ENCODE measurements at places on chromosomes 2 and 18. TPM values are rescaled to one million over a fixed set of nuclear protein-coding genes. Genes with fewer than 3 reads are reported as not detected.

IHH gene
- total RNA-seq: not detected

CTAGE1 gene
- total RNA-seq: not detected

COLEC11 gene
- total RNA-seq: 0.09 TPM

PLCL1 gene
- total RNA-seq: 12.4 TPM

RAX gene
- not detected for total RNA-seq

DPYSL5 gene
- total RNA-seq: not detected

QPCT gene
- total RNA-seq: 1.7 TPM

NEU4 gene
- not detected for total RNA-seq

FAM110C gene
- total RNA-seq: not detected

GRCh38 chr2:167692191-167692590 is 555.2 kb downstream of the STK39 start:
- DNase-seq: no peak

DNA sequence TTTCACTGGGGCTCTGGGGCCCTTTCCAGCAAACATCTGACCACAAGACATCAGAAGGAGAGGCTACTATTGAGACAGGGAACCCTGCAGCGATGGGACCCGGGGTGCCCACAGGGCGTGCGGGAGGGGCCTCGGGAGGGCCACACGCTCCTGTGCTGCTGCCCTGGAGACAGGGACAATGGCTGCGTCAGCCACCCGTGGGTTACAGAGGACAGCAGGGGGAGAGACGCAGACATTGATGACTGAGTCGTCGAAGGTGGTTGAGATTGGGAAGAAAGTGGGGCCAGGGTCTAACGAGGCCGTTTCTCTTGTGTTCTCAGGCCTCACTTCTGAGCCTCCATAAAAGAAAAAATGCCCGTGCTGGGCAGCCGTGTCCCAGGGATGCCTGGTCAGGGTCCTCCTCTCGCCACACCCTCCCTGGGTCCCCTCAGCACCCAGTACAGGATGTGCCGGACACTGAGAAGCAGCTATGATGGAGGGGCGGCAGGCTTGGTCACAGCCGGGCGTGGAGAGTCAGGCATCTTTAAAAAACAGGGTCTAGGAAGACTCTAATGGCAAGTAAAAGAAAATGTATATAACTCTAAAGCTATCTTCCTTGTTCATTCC is 73.9 kb downstream of the NDUFA10 start:
- DNase-seq: no peak

- DNase-seq: no peak
Observed at GRCh38 chr2:201983174-201983573, 50.5 kb upstream of the FZD7 start.

- peak; percentile 96 for DNase-seq
Observed at GRCh38 chr2:101766871-101767739, 69.6 kb downstream of the MAP4K4 start.

- DNase-seq: no peak
Observed at GRCh38 chr2:150676747-150677383, 189.4 kb upstream of the RND3 start.

GRCh38 chr2:174341293-174341994 is 6.7 kb downstream of the SP9 start:
- peak; percentile 79 for DNase-seq

- DNase-seq: no peak
Observed at GRCh38 chr2:157376041-157376440, 50.4 kb upstream of the ERMN start.

- DNase-seq: peak; percentile 92
Observed at GRCh38 chr2:84676295-84676694, 160.0 kb downstream of the DNAH6 start.

DNA sequence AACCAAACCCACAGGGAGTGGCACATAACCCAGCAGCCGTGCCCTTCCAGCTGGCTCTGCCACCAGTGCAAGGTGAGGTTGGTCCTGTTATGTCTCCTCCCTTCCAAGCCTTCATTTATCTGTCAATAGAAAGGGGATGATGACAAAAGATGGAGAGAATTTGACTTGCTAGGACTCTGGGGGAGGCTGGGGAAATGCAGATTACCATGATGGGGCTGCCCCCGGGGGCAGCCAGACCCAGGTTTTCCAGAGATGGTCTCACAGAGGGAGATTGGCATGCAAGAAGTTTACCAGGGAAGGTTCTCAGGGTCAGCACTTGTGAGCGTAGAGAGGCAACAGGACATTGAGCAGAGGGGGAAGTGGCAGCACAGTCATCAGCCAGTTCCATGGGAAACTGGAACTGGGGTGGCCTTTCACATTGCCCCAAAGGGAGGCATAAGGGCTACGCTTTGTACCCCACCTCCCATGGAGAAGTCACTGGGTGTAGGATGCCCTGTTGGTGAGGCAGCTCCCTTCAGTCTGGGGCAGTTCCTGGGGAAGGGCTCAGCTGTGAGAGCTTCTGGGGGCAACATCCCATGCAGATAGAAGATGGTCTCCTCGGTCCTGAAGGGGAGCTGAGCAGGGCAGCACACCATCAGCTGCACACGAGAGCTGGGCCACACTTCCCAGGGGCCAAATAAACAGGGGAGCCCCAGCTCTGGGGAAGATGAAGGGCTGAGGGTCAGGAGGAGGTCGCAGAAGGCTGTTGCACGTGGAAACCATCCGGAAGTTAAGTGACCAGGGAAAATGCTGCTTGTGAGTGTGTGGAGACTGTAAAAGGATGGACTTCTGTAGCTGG is 117.8 kb upstream of the EPC2 start:
- no peak for DNase-seq

DNA sequence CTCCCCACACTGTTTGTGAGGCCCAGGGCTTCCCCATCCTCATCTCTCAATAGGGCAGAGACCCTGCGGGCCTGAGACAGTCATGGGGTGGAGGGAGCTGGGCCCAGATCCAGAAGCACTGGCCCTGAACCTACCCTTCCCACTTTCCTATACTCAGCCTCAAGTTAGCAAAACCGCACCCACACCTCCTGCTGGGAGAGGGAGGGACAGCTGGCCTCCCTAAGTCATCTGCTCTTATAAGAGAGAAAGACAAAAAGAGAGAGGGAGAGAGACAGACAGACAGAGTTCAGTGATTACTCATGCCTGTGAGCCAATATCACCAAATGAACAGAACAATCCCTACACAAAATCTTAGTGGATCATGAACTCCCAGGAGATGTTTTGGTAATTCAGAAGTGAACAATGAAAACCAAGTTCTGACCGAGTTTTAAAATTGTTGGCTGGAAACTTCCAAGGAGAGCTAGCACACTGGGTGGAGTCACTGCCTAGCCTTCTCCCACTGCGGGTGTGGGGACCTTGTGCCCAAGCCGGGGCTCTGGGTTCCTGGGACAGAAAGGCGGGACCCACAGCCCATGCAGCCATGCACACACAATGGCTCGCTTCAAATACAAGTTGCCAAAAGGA is 130.5 kb downstream of the PXDN start:
- DNase-seq: peak; percentile 71

DNA sequence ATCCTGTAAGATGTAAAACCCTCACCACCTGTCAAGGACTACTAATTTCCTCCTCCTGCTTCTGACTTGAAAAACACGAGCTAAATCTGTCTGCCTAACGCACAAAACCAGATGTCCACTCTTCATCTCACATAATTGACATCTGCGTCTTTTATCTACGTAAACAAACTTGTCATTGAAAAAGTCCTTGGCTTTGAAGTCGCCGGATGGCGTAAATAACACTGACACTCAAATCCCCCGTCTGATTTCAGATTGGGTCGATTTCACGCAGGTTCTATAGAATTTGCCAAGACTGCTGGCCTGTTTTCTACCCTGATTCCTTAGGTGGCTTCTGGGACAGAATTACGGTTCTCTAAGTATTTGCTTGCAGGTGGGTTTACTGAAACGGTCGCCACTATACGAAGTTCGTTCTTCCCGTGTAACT is 539 bp upstream of the MOB4 start:
- DNase-seq: no peak

- peak; percentile 12 for DNase-seq
Observed at GRCh38 chr2:181902625-181903024, 11.1 kb downstream of the ITPRID2 start.

DNA sequence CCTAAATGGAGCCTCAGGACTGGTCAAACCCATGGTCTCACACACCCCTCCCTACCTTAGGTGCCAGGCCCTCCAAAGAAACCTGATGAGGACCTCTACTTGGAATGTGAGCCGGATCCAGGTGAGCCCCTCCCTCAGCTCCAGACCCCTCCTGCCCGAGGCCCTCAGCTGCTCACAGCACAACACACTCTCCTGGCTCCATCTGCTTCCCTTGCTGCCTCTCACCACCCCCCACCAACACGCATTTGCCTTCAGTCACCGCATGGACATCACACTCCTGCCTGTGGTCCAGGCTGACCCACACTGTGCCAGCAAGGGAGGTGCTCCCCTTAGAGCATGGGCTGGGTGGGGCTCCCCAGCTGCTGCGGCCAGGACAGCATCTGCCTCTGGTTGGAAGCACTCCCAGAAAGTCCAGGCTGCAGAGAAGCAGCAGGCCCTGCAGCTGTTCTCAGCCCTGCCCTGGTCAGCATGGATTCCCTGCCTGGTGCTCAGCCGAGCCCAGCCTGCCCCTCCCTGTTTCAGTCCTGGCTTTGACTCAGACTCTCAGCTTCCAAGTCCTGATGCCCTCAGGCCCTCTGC is 15.1 kb downstream of the SH2D6 start:
- peak; percentile 98 for DNase-seq

DNA sequence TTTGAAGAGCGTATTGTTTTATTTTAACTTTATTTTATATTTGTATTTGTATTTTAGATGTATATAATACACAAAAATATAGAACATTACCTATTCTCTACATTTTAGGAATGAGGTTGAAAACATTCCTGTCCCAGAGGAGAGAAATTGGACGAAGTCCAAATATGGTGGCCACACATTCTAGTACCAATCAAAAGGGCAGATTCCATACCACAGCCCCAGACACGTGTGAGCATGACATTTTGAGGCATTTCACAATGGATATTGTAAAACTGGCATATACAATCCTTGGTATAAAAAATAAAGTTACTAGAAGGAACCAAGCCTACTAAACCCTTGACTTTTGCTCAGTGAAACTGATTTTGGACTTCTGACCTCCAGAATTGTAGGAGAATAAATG is 50.6 kb downstream of the C2orf76 start:
- DNase-seq: no peak

DNA sequence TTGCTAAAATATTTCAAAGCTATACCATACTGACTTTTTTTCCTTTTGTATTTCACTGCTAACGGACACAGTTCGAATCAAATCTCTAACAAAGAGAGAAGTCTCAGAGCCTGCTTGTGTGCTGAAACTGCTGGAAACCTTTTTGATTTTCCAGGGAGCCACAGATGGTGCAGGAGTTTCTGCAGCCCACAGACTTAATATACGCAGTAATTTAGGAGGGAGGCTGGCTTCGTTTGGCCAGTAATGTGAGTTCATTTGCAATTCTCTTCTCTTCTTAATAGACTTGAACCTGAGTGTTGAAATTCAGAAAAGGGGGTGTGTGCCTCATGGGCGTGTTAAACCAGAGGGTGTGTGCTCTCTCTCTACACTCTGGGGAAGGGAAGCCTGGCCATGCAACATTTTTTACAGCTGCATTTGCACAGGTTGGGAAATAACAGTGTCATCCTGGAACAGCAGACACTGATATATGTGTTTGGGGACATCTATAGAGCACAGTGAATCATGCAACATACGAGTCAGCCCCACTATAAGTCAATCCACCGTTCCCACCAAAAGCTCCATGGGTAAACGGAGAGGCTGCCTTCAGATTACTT is 333.0 kb downstream of the CLIP4 start:
- no peak for DNase-seq

DNA sequence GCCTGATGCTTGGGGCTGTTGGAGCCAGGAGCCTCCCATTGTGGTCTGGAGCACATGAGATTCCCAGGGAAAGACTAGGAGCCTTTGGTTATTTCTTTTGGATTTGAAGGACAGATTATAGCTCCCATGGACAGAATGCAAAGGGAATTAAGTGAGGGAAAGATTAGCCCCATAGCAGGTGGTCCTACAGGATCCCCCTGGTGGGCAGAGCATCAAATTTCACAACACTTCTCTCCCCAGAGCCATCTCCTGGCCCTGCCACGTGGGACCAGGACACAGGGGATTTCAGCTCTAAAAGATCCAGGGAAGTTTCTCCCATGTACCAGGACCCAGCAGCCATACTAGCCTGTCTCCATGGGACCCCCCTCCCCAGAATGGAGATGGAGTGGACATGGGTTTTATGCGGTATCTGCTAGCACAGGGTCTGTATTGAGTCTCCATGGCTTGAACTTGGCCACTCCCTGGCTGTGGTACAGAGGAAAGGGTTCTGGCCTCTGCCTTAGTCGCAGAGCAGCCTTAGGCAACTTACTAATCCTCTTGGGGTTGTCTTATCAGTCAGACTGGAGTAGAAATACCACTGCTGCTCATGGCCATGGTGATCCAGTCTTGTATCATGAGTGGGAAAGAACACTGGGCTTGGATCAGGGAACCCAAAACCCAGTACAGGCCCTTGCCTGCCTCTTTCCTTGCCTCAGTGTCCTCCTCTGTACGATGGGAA is 6.8 kb upstream of the PLB1 start:
- DNase-seq: peak; percentile 8

GRCh38 chr18:49999128-49999527 is 185.8 kb upstream of the ACAA2 start:
- no peak for DNase-seq

- DNase-seq: no peak
Observed at GRCh38 chr2:113133704-113134598, 6.6 kb downstream of the IL1RN start.

DNA sequence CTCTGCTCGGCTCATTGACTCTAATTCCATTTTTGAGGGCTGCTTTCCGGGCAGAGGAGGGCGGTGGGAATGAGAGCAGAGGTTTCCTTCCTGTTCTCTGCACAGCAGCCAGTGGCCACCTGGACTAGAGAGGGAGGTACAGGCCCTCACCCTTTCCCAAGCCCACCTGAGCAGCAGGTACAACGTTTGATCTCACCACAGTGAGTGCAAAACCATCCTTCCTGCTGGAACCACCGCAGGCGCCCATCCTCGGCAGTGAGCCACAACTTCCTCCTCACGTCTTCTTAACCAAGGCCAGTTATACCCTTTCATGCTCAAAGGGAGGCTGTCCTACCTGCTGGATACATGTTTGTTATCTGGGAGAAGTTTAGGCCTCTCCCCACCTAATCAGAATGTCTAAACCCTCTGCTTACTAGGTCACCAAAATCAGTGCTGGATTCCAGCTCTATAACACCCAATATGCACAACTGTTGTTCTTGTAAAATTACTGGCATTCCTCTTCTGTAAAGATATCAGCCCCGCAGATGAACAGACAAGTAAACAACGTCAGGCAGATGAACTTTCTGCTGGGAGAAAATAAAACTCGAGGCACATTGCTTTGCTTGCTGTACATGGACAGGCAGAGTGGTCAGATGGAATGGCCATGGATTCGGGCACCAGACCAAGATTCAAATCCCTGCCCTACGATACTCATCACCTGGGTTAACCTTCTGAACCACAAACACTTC is 191.4 kb downstream of the SH3RF3 start:
- DNase-seq: no peak

- no peak for DNase-seq
Observed at GRCh38 chr18:22021701-22022100, 147.7 kb upstream of the GATA6 start.

DNA sequence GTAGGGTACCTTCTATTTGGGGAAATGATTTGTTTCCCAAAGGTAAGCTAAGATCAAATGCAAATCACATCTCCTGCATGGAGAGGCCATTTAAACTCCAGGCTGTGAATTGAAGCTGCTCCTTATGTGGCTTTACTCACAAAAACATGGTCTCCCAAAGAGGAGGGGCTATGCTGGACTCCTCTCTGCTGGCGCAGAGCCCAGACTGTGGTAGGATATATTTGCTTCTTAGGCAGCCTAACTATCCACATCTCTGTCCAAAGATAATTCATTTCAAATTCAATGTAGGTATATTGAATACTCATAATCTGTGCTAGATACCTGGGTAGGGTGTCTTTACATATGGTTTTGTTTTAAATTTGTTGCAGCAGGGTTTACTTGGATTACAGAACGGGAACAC is 358.5 kb downstream of the ALK start:
- DNase-seq: no peak

Measured in fibroblast of the aortic adventitia (primary cell).